ENCODE measurements at places on chromosomes 6 and 20.

- no peak for DNase-seq
These were observed 175.5 kb downstream of the EYS start for GRCh38 chr6:65531533-65531932.

GRCh38 chr6:144305985-144306384, 20.9 kb downstream of the UTRN start:
- no peak for DNase-seq

- DNase-seq = no peak
These were observed 22.5 kb downstream of the PLAGL2 start for GRCh38 chr20:32184961-32185603.

DNA sequence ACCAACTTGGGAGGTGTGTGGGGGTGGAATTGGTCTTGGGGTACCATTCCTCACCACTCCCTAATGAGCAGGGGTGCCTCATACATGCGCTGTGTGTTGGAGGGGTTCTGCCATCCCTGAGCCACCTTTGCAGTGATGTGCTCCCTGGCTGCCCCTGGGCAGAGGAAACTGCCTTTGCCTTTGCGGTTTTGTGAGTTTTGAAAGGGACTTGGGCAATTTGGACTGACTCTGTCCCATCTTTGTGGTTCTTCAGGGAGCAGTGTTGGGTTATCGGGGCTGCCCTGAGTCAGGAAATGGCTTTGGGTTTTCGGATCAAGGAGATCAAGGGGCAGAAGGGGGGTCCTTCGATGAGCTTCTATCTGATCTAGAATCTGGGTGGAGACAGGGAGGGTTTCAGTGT, 3.9 kb upstream of the PHACTR3 start:
- DNase-seq = no peak

- DNase-seq = no peak
These were observed 128.8 kb upstream of the STXBP5 start for GRCh38 chr6:147075381-147075780.

- no peak for DNase-seq
These were observed 59.3 kb downstream of the UBE3D start for GRCh38 chr6:83006270-83006905.

Data from Ammon's horn (tissue), 1 donor.